ENCODE measurements at places on chromosomes 12 and 14.

DNA sequence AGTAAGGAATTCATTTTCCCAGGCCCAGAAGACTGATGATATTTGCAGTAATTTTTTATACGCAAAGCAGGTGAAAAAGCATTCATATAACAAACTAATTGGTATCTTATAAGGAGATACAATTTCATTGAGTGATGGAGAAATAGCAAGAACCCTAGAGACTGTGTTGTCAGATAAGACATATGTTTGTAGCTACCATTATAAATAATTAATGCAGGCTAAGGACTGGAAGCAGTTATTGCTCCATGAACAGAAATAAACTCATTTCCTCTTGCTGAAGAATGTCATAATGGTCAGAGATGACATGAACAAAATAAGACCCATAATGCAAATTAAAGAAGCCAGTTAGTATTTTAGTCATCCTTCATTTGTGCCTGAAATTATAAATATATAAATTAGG is 1.5 kb downstream of the OR6C2 start:
- DNase-seq, result no peak

DNA sequence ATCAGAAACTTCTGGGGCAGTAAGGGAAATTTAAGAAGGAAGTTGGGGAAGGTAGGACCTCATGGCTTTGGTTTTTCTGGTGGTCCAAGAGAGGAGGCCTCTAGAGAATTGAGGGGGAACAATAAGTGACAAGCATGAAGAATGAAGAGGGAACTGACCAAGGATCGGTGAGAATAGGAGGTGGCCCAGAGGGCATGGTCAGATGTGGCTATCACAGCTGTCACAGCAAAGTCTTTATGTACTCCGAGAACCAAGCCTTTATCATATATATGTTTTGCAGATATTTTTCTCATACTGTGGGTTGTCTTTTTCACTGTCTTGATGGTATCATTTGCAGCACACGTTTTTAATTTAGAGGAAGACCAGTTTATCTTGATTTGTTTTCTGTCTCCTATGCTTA is 64.3 kb downstream of the PPP2R5C start:
- DNase-seq, result no peak

DNA sequence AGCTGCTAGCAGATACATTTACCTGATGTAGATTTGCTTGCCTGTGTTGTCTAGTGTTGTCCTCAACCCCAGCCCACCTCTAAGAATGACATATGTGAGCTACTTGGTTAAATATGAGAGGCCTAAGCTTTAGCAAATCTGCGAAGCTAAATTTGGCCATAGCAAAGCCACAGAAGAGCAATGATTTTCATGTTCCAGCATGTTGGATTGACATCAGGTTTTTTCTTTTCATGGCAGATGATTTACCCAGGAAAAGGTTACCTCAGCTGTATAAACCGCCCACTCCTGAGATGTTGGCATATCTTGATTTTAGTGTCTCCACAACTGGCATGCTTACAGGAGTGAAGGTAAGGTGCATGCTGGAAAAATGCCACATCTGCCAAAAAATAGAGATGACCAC is 36.4 kb upstream of the ATF1 start:
- DNase-seq, result no peak

- no peak for DNase-seq
Measured at GRCh38 chr12:27851311-27851710, 71.3 kb upstream of the MANSC4 start.

DNA sequence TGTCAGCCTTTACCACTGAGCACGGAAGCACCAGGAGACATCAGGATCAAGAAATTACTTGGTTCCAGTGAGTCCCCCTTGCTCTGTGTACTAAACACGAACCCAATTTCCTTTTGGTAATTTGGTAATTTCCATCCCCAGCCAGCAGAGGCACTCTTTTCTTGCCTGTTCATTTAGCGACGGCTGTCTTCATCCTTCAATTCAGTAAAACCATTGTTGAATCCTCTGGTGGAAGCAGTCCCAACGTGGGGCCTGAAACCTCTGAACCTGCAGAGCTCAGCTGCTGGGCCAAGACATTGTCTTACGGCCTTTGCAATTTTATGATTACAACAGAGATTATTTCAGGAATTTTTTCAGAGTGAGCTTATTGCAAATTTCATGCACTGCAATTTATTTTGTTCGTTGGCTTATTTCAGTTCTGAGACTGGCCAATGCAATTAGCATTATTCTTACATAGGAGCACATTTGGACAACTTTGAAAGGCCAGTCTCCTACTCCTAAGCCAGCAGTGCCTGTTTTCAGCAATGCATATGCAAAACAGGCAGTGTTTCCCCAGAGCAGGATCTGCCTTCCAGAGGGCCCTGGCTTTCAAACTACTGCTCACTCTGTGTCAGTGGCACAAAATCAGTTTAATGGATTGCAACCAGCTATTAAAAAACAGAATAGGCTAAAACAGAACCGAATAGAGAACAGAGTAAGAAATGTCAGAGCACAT is 372.9 kb upstream of the TMEM132C start:
- DNase-seq, result no peak

- no peak for DNase-seq
Measured at GRCh38 chr12:115867854-115868253, 409.6 kb downstream of the MED13L start.

DNA sequence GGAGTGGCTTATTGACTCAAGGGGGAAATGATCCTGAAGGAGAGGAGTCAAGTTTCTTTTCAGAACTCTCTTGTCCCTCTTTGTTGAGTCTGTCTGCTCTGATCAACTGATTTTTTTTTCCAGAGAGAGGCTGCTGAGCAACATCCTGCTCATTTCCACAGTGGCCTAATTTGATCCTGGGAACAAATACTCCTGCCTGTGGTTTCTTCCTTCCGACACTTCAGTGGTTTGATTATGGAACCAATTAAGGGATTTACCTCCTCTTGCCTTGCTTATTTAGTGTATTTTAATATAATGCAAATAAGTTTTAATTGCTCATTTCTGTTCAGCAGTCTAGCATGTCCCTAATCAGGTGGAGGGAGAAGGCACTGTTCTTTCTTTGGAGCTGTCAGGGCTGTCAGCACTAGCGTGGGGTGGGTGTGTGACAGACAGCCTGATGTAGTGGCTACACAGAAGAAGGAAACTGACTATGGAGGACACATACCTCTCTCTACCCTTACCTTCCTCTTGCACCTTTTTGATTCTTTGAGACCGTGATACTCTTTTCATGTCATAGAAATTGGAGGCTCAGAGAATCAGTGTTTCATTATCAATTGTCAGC is 344.9 kb upstream of the STXBP6 start:
- no peak for DNase-seq

DNA sequence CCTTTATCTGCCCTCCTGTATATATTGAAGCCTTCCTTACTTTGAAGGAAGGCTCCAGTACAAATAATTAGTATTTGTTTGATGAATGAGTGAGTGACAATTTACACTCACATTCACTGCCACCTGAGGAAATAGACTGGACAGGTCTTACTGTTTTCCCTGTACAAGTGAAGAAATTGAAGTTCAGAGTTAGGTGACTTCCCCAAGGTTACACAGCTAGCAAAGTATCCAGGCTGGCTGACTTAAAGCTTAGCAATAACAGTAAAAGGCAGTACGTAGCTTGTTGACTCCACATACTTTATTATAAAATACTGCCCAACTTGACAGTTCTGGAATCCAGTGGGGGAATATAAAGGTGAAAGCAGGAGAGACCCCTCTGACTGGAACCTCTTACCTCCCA is 2.6 kb upstream of the KRT18 start:
- no peak for DNase-seq

- no peak for DNase-seq
Measured at GRCh38 chr14:95097385-95097784, 59.9 kb downstream of the DICER1 start.

DNA sequence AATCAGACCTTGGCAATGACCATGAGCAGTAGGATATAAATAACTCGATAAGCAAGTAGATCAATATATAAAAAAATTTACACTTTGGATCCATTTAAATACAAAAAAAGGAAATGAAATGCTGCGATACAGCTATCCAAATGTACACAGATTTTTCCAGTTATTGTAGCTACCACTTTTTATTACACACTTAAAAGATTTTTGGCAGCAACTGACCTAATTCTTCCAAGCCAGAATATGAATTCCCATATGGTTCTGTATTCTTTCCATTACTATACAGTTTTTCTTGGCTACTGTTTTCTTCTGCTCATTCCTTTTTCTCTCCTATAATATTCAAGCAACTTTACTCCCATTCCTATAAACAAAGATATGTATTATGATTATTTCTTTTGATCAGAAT is 52.2 kb downstream of the TMTC1 start:
- no peak for DNase-seq

DNA sequence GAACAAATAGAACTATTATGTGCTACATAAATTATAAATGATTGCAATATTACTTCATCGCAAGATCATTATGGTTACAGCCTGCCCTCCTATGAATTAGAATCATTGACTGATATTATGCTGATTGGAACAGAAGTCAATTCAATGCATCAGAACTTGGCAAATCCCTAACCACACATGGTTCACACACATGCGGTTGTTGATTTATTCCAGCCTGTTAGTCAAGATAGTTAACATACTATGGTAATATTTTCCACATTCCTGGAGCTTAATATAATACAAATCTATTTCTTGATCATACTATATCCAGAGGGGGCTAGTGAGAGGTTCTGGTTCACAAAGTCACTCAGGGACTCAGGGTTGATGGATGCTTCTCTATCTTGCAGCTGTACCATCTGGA is 9.7 kb upstream of the CACNA1C start:
- no peak for DNase-seq

- DNase-seq, result no peak
Measured at GRCh38 chr12:10368206-10369171, 21.4 kb downstream of the KLRK1 start.

DNA sequence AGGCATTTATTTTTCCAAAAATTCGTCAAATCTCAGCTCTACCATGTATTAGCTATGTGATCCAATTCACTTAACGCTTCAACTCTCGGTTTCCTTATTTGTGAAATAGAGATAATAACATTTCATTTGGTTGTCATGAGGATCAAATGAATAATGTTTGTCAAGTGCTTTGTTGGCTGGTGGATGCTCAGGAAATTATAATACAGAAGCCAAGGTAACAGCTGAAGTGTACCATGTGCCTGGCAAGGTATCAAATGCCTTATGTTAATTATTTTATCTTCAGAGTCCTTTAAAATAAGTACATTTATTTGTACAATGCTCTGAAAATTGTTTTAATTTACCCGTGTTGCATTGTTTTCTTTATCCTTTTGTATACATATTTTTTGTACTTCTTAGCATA is 6.1 kb upstream of the PRKCH start:
- no peak for DNase-seq

DNA sequence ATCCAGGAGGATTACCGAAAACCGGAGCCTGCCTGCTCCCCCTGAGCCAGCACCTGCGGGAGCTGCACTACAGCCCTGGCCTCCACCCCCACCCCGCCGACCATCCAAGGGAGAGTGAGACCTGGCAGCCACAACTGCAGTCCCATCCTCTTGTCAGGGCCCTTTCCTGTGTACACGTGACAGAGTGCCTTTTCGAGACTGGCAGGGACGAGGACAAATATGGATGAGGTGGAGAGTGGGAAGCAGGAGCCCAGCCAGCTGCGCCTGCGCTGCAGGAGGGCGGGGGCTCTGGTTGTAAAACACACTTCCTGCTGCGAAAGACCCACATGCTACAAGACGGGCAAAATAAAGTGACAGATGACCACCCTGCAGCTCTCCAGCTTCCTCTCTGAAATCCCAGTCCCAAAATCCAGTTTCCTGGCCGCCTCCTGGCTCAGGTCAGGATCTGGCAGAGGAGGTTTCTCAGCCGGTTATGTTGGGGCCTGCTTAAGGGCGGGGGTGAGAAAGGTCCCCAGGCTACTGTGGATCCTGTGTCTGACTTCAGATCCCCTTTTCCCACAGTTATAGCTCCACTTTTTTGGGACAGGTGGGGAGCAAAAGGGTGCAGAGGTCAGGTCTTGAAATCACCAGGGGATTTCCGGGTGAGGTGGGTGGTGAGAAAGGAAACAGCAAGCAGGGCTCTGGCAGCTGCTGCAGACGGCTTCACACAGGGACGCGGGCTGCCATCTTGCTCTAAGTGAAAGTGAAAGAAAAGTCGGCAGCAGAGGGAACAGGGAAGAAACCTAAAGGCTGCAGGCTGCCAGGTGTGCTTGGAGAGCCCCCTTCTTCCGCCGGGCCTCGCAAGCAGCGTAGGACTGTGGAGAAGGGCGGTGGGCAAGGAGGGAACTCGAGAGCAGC is at the start of gene TAPBPL:
TAPBPL (plus strand) TSS at position 695 of the 897 bp plus-strand sequence. CDS start 207 bp downstream, outside the sequence.
- no peak for DNase-seq

GRCh38 chr14:103561381-103562178 is 877 bp downstream of the BAG5 start:
- DNase-seq, result no peak

DNA sequence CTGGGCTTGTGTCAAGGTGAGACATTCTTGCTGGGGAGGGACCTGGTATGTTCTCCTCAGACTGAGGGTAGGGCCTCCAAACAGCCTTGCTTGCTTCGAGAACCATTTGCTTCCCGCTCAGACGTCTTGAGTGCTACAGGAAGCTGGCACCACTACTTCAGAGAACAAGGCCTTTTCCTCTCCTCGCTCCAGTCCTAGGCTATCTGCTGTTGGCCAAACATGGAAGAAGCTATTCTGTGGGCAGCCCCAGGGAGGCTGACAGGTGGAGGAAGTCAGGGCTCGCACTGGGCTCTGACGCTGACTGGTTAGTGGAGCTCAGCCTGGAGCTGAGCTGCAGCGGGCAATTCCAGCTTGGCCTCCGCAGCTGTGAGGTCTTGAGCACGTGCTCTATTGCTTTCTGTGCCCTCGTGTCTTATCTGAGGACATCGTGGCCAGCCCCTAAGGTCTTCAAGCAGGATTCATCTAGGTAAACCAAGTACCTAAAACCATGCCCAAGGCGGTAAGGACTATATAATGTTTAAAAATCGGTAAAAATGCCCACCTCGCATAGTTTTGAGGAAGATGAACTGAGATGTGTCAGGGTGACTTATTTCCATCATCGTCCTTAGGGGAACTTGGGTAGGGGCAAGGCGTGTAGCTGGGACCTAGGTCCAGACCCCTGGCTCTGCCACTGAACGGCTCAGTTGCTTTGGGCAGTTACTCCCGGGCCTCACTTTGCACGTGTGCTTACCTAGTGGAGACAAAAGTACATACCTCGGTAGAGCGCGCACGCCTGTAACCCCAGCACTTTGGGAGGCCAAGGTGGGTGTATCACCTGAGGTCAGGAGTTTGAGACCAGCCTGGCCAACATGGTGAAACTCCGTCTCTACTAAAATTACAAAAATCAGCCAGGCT is 4.3 kb downstream of the GAPDH start:
- DNase-seq, result no peak

GRCh38 chr14:28765831-28766468 is 637 bp upstream of the FOXG1 start:
- DNase-seq, result no peak

DNA sequence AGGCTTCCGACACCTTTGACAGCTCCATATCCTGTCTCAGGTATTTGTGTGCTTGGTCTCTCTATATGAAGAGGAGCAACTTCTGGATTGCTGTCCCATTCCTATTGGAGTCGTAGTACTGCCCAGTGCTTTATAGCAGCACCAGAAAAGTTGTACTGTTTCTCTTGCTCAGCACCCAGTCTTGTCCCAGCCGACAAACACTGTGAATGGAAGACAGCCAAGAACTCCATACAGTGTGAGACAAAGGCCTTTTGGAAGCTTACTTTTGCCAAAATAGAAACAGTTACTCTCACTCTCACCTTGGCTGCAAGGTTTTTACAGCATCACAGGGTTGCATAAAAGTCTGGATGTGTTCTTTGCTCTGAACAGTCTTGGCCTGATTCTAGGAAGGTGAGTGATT is 105.3 kb downstream of the TGFB3 start:
- no peak for DNase-seq

- no peak for DNase-seq
Measured at GRCh38 chr14:95211721-95212504, 54.6 kb upstream of the DICER1 start.

Data from cortex of kidney (tissue), 1 donor.